ENCODE measurements at places on chromosomes 11 and 22. TPM values are rescaled to one million over a fixed set of nuclear protein-coding genes. Genes with fewer than 3 reads are reported as not detected.
A peak's percentile ranks its signal among the peaks of the same experiment; 100 is the strongest.

Gene SMC1B
- not detected for total RNA-seq

Gene MPEG1
- total RNA-seq = 15.3 TPM

Gene RASD2
- total RNA-seq = 4.7 TPM

Gene RAB38
- 1.6 TPM for total RNA-seq

Gene NAV2
- 19.5 TPM for total RNA-seq

Gene OR8H2
- total RNA-seq = not detected

Gene KCNJ4
- total RNA-seq = not detected

Gene MS4A8
- not detected for total RNA-seq

DNA sequence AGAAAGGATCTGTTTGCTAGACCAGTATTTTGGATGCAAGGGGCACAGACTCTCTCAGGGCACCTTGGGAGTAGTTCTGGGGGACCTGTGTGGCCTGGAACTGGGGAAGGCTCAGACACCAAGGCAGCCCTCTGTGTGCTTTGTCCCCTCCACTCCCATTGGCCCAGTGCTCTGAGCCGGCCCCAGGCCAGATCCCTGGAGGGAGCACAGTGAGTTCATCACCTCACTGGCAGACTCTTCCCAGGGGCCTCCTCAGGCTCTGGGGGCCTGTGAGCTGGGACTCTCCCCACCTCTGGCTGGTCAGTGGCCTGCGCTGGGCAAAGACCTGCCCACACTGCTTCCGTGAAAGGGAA, 51.7 kb downstream of the CHRDL2 start:
- ATAC-seq = no peak

DNA sequence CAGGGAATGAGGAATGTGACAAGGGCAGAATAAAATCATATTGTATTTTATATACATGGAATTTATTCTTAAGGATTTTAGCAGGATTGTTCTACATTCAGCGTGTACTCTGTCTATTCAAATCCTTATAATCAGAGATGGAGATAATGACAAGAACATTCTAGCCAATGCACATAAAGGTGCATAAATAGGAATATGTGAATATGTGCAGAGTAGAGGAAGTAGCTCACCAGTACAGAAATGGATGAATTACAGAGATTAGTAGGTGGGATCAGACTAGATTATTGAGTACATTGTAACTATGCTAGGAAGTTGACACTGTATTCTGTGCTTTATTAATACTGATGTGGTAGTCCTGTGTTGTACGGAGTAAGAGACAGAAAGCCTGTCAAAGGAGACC, 1308.8 kb downstream of the FAM181B start:
- no peak for ATAC-seq

DNA sequence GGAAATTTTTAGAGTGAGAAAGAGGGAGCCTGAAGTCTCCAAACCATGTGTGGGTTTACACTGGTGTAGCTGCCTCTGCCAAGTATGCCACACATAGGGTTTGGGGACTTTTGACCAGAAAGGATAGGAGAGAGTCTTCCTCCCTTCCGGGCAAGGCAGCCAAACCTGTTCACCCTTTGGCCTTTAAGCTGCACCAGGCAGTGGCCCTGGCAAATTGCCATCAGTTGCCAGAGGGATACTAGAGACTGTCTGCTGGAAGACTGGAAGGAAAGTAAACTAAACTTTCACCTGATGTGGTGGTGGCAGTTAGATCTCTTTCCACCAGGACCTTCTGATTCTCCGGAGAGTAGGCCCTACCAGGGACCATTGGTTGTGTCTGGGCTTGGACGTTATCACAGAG, 1263.2 kb downstream of the FAM181B start:
- ATAC-seq = no peak

DNA sequence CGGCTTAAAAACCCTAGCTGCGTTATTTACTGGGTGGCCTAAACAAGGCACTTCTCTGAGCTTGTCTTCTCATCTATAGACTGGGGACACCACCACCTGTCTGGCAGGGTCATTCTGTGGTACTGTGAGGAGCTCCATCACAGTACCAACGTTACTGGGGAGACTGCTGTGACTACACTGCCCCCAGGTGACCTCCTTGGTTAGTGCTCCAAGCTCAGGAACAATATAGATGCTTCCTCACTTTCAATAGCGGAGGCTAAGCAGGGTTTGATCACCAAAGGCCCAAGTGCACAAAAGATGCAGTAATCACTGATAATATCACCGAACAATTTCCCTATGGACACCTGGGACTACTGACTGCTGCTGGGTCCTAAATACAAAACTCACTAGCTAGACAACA, 18.8 kb downstream of the PRPF19 start:
- peak; percentile 74 for ATAC-seq

DNA sequence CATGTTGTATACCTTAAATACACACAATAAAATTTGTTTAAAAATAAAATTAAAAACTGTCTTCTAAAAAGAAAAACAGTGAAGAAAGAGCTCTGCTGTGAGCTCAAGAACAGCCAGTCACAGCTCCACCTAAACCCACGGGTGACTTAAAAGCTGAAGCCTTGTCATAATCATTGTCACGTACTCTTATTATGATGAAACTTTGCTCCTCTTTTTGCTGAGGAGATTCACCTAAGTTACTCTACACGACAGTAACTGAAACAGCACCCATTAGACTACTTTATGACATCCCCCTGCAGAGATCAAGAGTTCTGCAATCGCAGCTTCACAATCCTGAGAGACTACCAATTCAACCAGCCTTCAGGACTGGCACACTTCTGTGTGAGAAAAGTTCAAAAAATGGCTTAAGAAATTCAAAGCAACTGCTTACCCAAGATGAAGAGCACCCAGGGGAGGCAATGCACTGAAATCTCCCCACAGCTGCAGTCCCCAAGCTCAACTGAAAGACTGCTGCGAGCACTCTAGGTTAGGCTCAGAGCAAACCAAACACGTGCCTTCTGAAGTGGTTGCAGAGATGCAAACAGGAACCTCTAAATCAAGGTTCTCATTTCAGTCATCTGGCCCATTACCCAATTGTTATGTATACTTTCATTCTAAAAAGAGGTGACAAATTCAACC, at the start of gene JAML:
Gene JAML (minus strand): TSS at position 501 of the 678 bp plus-strand sequence. CDS start 10,145 bp downstream, outside the sequence.
- no peak for ATAC-seq

DNA sequence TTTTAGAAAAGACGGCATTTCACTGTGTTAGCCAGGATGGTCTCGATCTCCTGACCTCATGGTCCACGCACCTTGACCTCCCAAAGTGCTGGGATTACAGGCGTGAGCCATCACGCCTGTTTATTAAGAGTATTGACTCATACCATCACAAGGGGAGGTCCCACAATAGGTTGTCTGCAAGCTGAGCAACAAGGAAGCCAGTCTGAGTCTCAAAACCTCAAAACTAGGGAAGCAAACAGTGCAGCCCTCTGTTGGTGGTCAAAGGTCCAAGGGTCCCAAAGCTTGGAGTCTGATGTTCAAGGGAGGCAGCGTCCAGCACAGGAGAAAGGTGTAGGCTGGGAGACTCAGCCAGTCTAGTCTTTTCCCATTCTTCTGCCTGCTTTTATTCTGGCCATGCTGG, 32.8 kb upstream of the LDLRAD3 start:
- ATAC-seq = no peak

GRCh38 chr22:24247564-24248344, 2.9 kb upstream of the GGT5 start:
- ATAC-seq = peak; percentile 94

DNA sequence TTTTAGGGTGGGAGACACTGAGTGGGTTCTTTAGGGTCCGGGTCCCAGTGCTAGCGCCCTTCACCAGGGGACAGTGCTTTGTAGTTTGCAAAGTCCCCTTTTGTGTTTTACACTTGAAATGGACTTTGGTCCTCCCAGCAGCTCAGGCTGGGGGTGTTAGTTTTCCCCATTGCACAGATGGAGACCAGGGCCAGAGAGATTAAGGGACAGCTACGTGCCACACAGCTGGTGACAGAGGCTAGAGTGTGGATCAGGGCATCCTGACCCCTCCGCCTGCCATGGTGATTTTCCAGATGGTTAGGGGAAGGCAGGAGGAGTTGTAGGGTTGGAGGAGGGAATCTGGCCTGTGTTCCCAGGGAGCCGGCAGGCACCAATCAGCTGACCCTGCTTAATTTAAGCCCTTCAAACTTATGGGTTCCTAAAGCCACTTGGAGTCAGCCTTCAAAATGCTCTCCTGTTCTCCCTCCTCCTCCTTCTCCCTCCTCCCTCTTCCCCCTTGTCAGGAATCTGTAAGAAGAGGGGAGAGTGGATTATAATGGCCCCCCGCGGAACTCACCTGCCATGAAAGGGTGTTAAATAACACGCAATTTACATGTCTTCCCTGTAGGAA, 22.5 kb upstream of the MPPED1 start:
- no peak for ATAC-seq

- no peak for ATAC-seq
Measured at GRCh38 chr11:19164230-19164855, 37.4 kb downstream of the CSRP3 start.

DNA sequence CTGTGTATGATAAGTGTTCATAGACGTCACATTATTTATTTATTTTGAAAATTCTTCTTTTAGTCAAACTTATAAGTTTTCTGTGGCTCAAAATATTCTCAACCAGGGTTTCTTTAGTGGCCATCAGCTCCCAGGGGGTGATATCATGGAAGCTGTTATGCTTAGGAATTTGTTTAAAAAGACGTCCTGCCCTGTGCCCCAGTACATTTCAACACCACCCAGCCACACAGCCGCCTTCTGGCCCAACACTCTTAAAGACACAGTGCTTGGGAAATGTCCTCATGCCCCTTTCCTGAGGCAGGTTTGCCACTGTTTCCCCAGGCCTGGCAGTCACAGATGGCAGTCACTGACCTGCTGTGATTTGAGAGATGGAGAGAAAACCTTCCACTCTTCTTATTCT, 19.9 kb downstream of the TSKU start:
- ATAC-seq = peak; percentile 52

DNA sequence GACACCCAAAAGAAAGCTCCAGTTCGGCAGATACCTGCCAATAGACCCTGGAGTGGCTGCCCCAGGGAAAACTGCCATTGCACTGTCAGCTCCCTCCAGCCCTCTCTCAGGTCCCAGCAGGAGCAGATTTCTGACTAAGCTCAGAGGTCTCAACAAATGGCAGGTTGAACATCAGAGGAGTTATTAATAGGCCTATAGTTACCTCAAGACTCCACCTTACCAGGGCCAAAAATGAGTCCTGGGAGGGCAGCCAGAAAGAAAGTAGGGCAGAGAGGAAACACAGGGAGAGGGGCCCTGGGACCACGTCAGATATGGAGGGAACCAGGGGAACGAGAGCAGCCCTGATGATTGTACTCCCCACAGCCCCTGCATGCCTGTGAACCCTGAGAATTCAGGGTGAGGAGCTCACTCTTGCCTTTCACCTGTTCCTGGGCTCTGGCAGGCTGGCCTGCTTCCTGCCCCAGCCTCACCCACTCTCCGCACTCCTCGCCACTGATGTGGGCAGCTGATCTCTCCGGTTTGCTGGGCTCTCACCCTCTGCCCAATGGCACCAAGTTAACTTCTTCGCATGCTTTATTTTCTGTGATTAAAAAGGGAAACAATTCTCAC, 4.3 kb upstream of the RGL4 start:
- no peak for ATAC-seq

DNA sequence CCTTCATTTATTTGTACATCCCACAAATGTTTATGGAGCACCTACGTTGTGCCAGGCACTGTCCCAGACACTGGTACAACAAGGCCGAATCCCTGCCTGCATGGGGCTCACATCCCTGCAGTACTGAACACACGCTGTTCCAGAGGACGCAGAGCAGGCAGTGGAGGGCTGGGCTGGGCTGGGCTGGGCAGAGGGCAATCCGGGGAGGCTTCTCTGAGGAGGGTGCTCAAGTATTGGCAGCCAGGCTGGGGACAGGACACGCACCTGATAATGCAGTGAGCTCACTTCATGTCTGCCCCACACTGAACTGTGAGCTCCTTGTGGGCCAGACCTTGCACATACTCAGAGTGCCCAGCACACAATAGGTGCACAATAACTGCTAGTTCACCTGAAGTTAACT, 34.1 kb downstream of the CYTH4 start:
- no peak for ATAC-seq

GRCh38 chr22:17471886-17472535, 91.3 kb upstream of the SLC25A18 start:
- ATAC-seq = peak; percentile 48

- ATAC-seq = no peak
Measured at GRCh38 chr11:12455938-12456337, 78.6 kb downstream of the PARVA start.

DNA sequence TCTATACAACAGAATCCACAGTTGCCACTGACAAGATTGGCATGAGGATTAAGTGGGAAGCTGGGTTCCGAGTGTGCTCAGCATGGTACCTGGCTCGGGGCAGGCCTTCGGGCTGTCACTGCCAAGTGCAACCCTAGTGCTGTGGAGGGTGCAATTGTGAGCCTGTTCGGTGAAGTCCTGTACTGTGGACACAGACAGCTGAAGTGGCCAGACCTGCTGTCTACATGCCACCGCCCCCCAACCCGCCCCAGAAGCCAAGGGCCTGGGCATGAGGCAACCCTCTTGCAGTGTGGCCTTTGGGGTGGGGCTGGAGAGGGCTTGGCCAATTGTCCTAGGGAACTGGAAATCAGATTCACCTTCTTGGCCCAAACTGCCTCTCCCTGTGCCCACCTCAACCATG, 15.6 kb upstream of the SHISAL1 start:
- no peak for ATAC-seq

- no peak for ATAC-seq
Measured at GRCh38 chr11:111585371-111585770, 16.9 kb upstream of the SIK2 start.

DNA sequence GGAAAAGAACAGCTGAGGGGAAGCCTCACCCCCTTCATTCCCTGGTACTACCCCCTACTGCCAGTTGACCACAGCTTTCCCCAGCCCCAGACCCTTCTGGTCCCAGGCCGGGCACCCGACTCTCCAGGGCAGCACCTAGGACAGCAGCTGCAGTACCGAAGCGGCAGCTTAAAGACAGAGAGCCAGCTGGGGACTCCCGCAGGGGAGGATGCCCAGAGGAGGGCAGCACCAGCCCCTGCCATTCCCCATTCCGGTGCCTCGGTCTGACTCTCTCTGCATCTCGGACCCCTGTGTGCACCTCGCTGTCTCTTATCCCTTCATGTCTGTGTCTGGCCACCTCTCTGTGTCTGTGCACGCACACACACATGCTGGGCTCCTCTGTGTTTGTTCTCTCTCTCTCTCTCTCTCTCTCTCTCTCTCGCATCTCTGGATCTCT, 9.4 kb downstream of the IGSF9B start:
- ATAC-seq = peak; percentile 51

- ATAC-seq = no peak
Measured at GRCh38 chr11:1699771-1700170, 2.8 kb downstream of the KRTAP5-6 start.

GRCh38 chr11:131025421-131026125, 109.3 kb upstream of the SNX19 start:
- ATAC-seq = no peak

Measured in gastroesophageal sphincter (tissue), 4 donors.